SJSA1 (cell line): ENCODE measurements at places on chromosomes 13 and 19.
A peak's percentile ranks its signal among the peaks of the same experiment; 100 is the strongest.

- peak; percentile 40 for DNase-seq
These were observed 143.9 kb upstream of the ZNF536 start for GRCh38 chr19:30228113-30228834.

GRCh38 chr13:36418022-36418805, 14.1 kb upstream of the CCNA1 start:
- no peak for DNase-seq

- DNase-seq, result peak; percentile 45
These were observed 4.2 kb upstream of the ZIC2 start for GRCh38 chr13:99977334-99977911.

DNA sequence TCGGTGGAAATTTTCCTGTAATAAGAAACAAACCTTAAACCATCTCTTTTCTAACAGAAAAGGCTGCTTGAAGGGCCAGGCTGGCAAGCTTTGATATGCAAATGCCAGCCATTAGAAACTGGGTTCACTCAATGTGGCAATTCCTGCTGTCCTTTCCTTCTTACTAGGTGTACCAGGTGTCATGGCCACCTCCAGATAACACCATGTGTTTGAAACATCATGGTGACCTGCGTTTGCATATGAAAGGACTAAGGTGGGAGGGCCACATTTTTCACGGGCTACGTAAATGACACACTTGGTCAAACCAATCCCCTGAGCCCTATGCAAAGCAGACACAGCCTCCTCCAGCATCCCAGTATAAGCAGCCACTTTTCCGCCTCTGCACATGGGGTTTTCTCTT, 789.1 kb upstream of the SLITRK5 start:
- DNase-seq, result no peak

DNA sequence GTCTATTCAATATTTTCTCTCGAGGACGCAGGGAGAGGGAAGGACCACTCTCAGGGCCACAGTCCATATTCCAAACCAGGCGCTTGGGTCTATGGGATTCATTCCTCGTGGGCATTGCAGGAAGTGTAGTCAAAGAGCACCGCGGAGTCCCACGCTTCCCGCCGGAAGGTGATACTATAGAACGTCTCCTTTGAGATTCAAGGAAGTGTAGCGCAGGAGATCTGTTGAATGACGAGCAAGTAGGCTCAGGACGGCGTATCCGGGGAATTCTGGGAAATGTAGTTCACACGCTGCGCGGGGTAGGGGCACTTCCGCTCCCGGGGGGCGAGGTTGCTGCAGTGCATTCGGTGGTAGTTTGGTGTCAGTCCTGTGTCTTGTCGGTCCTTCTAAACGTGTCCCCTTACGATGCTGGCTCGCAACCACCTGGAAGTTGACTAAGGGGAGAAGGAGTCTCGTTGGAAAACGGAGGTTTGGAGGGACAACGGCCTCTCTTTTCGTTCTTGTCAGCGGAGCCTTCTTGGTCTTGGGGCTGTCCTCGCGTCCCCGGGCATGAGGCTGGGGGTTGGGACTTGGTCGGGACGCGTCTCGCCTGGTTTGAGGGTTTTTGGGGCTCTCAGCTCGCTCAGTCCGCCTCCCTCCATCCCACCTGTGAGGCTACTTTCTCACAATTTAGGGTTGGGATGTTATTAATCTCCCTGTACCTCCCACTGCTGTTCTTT, at the start of gene ZNF284:
Gene ZNF284, plus strand, starts transcription at position 336 of the 719 bp plus-strand sequence. CDS start 4,231 bp downstream, outside the sequence.
- DNase-seq, result peak; percentile 89

DNA sequence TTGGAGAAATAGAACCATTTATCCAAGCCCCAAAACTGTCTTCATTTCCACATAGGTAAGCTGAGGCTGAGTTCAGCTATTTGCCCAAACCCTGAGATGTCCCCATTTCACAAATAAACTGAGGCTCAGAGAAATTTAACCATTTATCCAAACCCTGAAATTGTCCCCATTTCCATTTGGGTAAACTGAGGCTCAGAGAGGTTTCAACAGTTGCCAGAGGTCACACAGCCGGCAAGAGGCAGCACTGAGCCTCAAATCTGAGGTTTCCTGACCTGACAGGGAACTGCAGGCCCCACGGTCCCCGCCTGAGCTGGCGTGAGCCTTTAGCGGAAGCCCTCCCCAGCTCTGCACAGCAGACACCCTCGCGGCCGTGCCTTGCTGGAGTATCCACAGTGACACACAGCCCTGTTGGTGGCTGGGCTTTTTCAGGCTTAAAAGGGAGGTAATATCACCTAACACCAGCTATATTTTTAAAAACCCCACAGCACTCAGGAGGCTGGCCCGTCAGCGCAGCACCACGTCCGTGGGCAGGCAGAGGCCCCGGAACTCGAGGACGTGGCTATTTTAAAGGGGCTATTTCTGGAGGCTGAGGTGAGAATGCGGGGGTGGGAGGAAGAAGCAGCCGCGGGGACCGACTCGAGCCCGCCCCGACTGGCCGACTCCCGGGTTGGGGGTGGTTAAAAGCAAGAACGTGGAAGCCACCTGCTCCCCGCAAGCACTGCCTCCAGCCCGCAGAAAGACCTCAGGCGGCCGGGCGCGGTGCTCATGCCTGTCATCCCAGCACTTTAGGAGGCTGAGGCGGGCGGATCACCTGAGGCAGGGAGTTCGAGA, 18.5 kb downstream of the PTPRS start:
- no peak for DNase-seq

- DNase-seq, result peak; percentile 75
These were observed 3.2 kb downstream of the ARHGAP35 start for GRCh38 chr19:46863818-46864629.

GRCh38 chr19:29517412-29517811, 8.4 kb upstream of the VSTM2B start:
- DNase-seq, result no peak

DNA sequence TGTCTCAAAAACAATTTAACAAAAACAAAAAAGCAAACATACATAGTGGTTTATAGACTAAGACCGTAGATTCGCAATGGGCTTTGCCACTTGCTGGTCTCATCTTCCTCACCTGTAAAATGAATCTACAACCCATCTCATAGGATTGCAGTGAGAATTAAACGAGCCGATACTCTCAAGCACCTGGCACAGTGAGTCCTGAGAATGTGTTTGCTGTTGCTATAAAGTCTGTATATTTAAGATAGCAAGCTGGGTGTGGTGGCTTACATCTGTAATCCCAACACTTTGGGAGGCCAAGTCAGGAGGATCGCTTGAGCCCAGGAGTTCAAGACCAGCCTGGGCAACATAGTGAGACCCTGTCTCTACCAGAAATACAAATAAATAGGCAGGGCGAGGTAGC, 22.5 kb downstream of the EXOC3L2 start:
- DNase-seq, result no peak

DNA sequence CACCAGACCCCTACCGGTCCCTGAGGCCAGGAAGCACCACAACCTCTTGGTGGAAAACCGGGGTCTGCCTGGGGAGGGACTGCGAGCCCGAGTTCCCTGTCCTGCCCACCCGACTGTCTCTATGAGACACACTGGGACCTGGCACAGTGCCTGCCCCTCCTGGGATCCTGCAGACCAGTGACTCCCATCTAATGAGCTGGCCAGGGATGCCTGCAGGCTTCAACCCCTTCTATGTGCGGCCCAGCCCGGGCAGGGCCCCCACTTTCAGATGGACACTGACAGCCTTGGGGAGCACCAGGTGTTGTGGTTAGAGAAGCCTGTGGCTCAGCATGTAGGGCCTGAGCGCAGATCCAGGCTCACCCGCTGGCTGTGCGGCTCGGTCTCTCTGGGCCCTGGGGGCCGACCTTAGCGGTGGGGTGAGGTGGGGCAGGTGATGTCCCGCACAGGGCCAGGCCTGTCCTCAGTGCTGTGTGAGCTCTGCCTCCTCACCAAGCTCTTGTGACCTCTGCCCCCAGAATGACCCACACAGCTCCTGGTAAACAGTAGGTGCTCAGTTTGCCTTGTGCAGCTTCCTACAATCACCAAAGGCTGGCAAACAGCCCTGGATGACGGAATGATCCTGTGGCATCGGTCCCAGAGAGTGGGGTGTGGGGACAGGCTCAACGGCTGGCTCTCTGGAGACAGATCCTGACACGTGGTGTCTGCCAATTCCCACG, 17.9 kb upstream of the CACTIN start:
- no peak for DNase-seq

- DNase-seq, result no peak
These were observed 1.0 kb upstream of the CREB3L3 start for GRCh38 chr19:4152241-4152998.

GRCh38 chr19:46596008-46596407, 5.1 kb upstream of the CALM3 start:
- DNase-seq, result no peak

- no peak for DNase-seq
These were observed 47.0 kb downstream of the GATAD2A start for GRCh38 chr19:19452243-19453124.

GRCh38 chr19:1672038-1672768, 19.8 kb upstream of the TCF3 start:
- DNase-seq, result peak; percentile 48

DNA sequence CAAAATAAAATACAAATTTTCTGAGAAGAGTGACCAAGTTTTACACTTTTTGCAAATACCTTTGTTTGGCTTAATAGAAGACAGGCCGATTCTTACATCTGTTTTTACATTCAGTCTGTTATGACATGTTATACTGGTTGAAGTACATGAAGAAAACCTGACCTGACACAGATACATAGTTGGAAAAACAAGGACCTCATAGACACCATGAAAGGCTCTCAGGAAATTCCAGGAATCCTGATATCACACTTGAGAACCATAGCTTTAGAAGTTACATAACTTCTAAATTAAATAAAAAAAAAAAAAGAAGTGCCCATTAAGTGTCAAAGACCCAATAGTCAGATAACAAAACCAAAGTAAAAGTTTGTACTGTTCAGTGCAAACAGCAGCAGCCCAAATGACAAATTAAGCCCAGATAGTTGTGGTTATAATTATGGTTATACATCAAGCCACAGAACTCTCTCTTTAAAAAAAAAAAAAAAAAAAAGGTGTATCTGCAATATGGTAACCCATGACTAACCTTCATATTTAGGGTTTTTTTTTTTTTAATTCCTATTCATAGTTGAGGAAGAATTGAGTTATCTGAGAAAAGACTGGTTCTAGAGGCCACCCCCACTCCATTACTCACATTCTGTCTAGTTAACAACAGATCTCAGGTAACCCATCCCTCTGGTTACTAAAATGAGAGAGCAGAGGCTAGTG, 19.8 kb downstream of the RBM26 start:
- no peak for DNase-seq

DNA sequence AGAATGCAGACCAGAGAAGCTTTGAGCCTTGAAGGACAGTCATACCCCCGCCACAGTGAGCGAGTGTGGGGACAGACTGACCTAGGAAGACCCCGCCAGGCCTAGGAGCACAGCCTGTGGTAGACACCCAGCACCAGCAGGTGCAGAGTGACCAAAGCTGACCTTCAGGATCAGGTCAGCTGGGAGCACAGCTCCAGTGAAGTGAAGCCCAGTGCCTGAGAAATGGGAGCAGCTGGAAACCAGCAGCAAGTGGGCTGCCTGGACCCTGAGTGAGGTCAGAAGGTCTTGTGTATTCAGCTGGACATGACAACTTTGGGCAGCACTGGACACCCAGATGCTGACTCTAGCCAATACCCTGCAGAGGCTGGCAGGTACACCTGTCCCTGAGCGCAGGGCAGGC, 268.9 kb downstream of the TEX29 start:
- no peak for DNase-seq

DNA sequence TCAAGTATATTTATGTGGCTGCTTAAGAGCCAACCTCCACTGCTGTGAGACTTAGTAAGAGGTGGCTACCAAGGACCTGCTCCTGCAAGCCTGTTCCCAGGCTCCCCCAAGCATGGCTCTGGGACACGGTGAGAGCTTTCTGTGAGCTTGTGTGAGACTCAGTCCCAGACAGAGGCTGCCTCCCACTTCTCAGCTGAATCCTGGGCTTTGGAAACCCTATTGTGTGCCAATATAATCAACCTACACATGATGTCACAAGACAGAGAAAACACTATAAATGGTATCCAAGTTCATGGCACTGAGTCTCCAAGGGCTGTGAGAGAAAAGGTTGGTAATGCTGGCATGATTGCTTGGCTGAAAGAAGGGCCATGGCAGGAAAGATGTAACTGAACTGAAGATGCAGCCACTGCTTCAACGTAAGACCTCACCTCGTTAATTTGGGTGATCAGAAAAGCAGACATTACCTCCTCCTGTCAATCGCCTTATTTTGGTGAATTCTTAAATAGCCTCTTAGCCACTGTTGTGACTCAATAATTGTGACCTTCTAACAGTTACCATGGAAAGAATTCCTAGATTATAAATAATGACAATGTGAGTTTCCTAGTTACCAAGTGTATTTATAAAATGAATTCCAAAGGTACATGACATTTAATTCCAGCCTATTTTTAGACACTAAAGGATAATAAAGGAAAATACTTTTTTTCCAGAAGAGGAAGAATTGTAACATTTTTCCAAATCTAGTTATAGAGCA, 332.0 kb downstream of the IRS2 start:
- no peak for DNase-seq

GRCh38 chr13:30364876-30365275, 57.4 kb upstream of the UBE2L5 start:
- no peak for DNase-seq

DNA sequence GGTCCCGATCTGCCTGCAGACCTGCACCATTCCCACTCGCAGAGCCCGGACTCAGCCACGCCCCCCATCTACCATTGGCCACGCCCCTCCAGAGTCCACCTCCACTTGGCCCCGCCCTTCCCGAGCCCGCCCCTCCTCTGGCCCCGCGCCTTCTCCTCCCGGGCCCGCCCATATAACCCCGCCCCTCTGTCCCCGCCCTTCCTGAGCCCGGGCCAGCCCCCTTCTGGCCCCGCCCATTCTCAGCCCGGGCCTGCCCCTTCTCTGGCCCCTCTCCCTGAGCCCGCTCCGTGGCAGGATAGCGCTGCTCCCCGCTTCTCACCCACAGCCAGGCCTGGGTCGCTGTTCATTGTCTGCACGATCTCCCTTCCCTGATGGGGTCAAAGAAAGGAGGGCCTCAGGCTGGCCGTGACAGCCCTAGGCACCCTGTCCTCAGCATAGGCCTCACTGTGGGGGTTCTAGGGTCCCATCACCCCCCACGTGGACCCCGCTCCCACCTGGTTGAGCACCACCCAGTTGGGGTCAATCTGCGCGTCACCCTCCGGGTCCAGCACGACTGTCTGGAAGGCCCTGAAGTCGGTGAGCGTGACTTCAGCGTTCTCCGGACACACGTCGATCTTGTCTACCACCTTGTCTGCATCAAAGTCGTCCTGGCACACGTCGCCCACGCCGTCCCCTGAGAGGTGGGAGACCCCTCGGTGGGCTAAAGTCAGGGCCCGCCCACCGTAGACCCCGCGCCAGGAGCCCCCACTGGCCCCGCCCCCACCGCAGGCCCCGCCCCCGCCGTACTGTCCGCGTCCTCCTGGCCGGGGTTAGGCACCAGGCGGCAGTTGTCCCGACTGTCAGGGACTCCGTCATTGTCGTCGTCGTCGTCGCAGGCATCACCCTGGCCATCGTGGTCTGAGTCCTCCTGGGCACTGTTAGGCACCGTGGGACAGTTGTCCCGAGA, 5.7 kb downstream of the COMP start:
- DNase-seq, result no peak
